ENCODE measurements at places on chromosomes 2 and 18.

GRCh38 chr2:82665691-82666090 lies 1793.4 kb downstream of the SUCLG1 start:
- no peak for DNase-seq

GRCh38 chr2:31334311-31335026 lies 80.1 kb downstream of the XDH start:
- no peak for DNase-seq

DNA sequence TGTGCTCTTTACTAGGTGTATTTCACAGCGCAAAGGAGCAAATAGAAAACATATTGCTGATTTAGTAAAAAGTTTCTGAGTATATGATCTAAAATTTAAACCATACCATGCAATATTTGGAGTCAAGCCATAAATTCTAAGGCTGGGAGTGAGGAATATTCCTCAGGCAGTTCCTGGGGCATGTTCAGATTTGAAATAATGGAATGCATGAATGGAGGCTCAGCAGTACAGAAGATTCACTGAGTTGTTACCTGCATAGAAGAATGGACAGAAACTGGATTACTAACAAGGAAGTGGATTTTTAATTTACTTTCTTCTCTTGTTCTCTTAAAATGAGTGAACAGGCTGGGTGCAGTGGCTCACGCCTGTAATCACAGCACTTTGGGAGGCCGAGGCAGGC lies 441.0 kb upstream of the MAP2 start:
- no peak for DNase-seq

DNA sequence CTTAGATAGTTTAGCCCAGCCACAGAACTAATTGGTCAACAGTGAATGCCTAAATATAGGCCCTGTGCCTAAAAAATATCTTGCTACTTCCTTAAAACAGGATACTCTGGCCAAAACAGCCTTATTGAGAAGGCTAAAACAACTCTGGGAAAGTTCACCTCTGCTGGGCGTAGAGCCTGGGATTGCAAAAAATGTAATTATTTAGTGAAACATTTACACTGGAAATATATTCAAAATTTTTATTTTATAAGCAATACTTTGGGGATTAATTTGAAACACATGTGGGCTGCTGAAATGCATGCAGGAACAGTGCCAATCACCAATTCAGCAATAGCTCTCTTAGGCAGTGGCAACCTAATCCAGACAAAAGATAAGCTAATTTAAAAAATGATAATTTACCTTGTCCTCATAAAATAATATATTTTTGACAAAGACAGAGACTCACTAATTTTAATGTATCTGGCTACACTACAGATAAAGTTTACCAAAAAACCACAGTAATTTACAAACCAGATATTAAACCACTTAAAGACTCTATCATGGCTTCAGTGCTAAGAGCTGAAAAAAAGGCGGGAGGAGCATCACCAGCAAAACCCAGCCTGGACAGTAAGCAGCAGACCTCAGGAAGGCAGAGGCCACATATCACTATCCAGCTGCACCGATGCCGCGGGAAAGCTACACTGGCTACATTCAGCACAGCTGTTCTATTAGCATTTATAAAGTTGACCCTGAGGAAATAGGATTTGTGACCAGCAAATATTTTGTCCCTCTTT lies 18.5 kb downstream of the TRAK2 start:
- DNase-seq: no peak

DNA sequence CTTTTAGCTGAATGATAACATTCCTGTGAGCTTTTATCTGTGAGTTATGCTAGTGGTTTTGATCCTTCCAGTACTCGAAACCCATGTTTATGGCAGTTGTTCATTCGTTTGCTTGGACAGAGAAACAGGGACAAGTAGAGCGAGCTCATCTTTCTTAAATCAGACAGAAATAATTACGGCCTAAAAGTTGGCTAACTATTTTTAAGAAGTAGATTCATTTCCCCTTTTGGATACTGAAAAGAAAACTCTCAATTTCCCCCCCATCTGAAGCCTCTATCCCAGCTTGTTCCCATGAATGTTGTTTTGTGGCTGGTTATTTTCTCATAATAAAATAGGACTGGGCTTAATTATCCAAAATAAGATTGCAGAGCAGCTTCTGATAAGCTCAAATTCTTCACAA lies 67.1 kb downstream of the ANTXR1 start:
- DNase-seq: no peak

DNA sequence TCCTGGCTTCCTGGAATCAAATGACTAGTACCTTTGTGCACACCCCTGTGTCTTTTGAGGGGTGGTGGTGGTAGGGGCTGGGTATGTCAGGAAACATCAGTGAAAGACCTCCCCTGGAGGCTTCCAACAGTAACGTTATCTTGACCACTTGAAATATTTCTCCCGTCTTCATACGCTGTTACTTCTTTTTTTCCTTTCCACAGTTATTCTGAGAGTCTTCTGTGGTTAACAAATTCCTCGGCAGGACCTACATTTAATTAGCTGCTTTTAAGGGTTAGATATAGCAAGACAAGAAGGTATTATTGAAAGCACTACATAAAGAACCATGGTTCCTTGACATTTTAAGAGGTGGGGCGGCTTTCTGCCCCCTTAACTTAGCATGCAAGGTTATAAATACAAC lies 34.6 kb downstream of the UGP2 start:
- no peak for DNase-seq

DNA sequence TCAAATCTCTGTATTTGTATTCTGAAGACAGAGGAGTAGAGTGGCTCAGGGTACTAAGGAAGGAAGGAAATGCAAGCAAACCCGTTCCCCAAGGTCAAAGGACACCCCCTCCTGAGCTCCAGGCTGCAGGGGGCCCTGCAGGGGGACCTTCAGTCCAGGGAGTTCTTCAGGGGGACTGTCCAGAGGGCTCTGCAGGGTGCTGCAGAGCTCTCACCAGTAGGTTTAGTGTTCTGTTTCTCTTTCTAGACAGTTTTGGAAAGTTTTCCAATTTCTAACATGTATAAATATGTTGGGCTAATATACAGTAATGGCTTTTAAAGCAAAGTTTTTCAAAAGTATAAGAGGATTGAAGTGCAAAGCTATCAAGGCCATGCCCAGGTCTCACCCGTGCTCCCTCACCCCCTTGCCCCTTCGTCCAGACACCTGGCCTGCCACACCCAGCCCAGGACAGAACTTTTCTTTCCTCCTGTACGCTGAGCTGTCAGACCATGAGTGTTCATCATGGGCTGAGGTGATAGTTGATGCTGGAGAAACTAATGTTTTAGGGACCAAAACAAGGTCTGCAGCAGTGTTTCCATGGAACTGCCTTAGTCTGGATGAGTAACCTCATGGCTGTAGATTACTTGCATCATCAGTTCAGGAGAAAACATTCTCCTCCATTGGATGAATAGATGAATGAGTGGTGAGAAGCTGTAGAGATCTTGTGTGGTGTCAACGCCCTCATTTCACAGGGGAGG lies 134.2 kb downstream of the GLI2 start:
- DNase-seq: no peak

DNA sequence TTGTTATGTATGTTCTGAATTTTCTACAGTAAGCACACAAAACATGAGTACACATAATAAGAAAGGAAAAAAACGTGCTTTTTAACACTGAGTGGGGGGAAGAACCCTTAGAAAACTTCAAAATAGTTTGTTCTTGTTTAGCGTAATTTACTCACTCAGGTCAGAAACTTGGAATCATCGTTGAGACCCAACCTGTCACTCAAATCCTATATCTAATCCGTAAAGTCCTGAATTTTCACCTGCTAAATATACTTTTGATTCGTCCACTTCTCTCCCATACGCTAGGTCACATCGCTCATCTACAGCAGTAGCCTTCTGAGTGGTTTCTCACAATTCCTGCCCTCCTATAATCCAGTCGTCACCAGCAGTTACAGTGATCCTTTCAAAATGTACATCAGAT lies 767 bp downstream of the TPRKB start:
- DNase-seq: no peak

DNA sequence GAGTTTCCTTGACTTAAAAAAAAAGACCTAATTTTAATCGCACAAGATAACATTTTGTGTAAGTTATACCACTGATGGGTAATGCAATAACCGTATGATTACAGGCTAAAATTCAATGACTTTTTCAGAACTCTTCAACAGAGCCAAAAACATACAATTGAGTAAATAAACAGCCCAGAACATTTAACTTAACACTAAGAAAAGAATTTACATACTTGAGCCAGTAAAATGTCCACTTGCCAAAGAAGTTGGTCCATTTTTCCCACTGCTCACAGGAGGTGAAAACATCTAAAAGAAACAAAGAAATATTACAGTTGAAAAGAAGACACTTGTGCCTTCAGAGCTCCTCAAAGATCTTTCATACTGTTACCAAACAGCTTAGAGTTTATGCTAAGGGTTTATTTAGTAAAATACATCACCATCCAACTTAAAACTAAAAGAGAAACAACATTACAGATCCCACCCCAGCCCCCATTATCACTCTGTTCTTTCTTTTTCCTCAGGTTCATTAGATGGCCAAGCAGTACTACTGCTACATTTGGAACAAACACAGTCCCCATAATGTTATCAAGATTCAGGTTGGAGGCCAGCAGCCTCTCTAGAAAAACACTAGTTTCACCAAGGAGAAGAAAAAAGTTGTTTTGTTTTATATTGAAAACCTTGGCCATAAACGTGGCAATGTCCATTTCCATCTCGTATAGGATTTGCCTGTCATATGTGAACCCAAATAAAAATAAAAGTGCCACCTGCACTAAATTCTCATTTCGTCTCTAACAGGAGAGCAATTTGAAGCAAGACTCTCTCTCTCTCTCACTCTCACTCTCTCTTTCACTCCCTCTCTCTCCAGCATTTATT lies 2.7 kb downstream of the TCF4 start:
- DNase-seq: no peak

GRCh38 chr2:159515441-159515840 lies 100.9 kb downstream of the BAZ2B start:
- DNase-seq: no peak

- peak; percentile 34 for DNase-seq
These were observed 53.0 kb upstream of the ALPP start for GRCh38 chr2:232325324-232326273.

DNA sequence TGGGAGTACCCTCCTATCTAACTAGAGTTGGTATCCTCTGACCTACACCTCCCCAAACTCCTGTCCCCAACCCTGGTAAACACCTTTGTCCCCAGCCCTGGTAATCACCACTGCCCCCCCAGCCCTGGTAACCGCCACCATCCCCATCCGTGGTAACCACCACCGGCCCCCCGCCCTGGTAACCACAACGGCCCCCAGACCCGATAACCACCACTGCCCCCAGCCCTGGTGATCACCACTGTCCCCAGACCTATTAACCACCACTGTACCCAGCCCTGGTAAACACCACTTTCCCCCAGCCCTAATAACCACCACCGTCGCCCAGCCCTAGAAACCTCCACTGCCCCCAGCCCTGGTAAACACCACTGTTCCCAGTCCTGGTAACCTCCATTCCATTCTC lies 820.2 kb upstream of the SALL3 start:
- DNase-seq: no peak

DNA sequence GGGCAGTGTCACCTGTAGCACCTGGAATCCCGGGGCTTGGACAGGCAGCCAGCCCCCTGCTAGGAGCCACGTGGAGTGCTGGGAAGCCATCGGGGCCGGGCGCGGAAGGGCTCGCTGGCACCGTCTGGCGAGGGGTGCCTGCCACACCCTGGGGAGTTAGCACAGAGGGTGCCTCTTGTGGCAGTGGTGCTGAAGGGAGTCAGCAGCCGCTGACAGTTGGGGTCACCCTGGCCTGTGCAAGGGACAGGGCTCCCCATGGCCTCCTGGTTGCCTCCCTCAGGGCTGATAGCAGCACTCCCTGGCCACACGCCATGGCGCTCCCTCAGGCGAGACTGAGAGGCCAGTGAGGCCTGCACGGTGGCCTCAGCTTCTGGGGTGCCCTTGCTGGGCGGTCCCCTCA lies 13.9 kb upstream of the D2HGDH start:
- no peak for DNase-seq

DNA sequence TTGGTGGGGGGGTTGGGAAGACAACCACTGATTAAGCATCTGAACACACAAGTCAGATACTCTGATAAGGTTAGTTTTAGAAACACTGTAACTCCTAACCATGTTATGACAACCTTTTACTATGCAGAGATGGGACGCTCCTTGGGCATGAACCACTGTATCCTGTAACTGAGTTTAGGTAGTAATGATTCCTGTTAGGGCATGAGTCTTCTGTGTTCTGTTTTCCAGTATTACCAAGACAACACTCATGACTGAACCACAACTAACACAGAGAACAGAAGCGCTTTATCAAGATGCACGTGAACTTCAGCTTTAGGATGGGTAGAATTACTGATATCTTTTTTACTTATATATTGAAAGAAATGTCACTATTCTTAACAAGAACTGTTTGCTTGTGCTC lies 14.1 kb upstream of the CREB1 start:
- DNase-seq: no peak

GRCh38 chr2:99559075-99559662 lies 69.4 kb upstream of the REV1 start:
- peak; percentile 77 for DNase-seq

DNA sequence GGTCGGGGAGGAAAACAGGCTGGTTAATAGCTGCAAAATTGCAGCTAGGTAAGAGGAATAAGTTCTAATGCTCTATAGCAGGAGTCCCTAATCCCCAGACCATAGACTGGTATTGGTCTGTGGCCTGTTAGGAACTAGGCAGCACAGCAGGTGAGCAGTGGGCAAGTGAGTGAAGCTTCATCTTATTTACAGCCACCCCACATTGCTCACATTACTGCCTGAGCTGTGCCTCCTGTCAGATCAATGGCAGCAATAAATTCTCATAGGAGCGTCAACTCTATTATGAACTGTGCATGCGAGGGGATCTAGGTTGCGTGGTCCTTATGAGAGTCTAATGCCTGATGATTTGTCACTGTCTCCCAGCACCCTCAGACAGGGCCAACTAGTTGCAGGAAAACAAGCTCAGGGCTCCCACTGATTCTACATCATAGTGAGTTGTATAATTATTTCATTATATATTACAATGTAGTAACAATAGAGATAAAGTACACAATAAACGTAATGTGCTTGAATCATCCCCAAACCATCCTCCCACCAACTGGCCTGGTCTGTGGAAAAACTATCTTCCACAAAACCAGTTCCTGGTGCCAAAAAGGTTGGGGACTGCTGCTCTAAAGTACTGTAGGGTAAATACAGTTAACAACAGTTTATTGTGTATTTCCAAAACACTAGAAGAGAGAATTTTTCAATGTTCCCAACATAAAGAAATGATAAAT lies 91.7 kb upstream of the TFCP2L1 start:
- DNase-seq: no peak

DNA sequence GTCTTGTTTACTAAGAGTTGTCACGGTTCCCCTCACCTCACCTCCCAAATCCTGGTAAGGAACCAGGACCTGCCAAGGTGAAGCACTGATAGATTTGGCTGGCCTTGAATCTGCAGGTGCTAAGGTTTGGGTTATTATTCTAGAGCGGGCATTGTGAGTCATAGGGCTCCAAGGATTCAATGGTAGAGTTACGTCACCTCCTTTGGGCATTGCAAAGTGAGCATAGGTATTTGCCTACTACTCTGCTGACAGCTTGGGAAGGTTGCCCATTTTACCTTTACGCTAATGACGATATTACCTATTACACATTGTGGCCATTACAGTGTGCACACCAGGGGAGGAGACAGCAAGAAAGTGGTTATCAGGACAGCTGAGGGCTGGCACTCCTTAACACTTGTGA lies 59.3 kb downstream of the SETBP1 start:
- DNase-seq: no peak

GRCh38 chr2:19848029-19848750 lies 53.6 kb downstream of the TTC32 start:
- DNase-seq: no peak

GRCh38 chr2:176751314-176752227 lies 461.0 kb upstream of the HNRNPA3 start:
- DNase-seq: no peak
